ENCODE measurements at places on chromosomes 11 and 22. TPM values are rescaled to one million over a fixed set of nuclear protein-coding genes. Genes with fewer than 3 reads are reported as not detected.

DNA sequence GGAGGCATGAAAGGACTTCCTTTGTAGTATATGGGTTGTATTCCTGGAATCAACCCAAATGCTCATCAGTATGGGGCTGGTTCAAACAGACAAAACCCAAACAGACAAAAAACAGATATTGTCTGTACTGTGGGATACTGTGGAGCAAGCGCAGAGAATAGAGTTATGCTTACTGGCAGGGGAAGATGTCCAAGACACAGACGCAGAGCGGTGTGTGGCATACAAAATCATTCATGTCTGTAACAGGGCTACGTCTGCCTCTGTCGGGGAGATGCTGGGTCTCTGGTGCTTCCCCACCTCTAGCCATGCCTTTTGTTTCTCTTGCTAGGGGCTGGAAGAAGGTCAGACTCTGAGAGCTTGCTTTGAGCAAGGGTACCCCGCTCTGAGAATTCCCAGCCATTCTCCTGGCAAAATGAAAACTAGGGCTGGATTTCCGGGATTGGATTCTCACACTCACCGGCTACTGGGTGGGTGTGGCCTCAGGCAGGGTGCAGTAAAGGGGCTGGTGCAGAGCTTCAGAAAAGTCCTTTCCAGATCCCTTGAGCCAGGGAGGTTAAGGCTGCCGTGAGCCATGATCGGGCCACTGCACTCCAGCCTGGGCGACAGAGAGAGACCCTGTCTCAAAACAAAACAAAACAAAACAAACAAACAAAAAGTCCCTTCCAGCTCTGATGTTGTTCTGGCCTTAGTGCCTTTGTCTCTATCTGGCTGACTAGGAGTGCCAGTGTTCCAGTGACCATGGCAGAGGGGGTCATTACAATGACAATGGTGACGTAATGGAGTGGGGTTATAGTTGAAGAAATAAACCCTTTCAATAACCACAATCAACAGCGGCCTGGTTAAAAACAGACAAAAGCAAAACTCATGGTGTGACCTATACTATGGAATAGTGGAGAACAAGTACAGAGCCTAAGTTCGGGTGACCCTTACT lies 2.9 kb upstream of the ABCC8 start:
- no peak for DNase-seq
- no peak overlapping the region for H3K4me3 ChIP-seq
- H3K4me1 ChIP-seq: no peaks in the 10 kb centered on the region
- peaks cover 38% of the 10 kb centered on the region for H3K27me3 ChIP-seq
- H3K27ac ChIP-seq: no peak overlapping the region

DNA sequence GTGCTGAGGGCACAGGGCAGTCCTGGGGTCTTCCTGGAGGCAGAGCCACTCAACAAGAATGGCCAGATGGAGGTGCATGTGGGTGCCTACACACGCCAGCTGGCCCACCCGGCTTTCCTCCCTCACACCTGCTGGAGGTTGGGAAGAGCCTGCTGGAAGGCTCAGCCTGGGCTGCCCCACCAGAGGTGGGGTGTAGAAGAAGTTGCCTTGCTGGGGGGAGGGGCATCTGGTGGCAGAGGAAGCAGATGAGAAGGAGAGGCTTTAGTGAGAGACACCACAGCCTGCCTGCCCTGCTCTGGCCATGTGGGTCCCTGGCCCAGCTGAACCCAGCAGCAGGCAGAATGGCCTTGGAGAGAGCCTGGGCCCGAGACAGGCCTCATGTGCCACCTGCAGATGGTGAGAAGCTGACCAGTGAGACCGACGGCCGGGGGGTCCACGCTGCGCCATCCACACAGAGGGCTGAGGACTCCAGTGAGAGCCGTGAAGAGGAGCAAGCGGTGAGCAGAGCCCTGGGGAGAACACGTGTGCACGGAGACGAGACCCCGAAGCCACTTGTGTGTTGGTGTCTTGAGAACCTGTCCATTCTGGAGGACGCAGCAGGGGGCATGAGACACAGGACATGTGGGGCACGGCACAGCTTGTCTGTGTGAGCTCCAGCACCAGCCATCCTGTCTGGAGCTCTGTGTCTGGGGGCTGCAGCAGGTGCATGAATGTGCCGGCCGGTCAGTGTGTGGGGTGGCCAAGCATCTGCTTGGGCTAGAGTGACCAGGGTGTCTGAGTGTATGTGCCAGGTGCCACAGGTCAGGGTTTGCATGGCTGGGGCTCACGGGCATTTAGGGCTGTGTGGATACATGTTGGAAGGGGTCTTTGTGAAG lies 2.7 kb downstream of the B4GALNT4 start:
- H3K4me1 ChIP-seq: peaks cover 6% of the 10 kb centered on the region
- H3K27ac ChIP-seq: no peak overlapping the region
- no peak overlapping the region for H3K4me3 ChIP-seq
- H3K36me3 ChIP-seq: no peaks in the 10 kb centered on the region
- no peak for DNase-seq

DNA sequence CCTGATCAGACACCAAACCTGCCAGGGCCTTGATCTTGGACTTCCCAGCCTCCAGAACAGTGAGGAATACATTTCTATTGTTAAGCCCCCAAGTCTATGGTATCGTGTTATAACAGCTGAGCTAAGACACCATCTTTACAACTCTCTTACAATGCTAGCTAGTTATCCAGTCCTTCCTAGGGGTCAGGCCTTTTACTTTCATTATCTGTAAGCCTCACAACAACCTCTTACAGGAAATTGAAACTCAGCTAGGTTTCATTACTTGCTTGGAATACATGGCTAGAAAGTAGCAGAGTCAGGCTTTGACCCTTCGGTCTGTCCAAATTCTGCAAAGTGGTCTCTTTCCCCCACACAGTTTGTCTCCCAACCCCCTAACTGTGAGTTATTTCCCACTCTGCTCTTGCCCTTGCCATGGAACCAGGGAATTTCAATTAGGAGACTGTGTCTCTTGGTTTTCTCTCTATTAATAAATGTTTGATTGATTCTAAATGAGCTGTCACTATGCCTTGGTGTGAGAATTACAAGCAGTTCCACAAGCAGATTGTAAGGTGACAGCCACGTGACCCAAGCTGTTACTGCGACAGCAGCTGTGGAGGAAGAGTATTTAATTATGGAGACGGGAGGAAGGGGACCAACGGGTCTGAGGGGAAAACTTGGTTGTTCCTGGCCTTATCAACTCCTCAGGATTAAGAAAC lies 38.4 kb upstream of the CLMP start:
- H3K27me3 ChIP-seq: no peaks in the 10 kb centered on the region
- no peaks in the 10 kb centered on the region for H3K4me1 ChIP-seq
- H3K27ac ChIP-seq: no peak overlapping the region
- no peak overlapping the region for H3K4me3 ChIP-seq
- DNase-seq: no peak
- no peaks in the 10 kb centered on the region for H3K36me3 ChIP-seq

DNA sequence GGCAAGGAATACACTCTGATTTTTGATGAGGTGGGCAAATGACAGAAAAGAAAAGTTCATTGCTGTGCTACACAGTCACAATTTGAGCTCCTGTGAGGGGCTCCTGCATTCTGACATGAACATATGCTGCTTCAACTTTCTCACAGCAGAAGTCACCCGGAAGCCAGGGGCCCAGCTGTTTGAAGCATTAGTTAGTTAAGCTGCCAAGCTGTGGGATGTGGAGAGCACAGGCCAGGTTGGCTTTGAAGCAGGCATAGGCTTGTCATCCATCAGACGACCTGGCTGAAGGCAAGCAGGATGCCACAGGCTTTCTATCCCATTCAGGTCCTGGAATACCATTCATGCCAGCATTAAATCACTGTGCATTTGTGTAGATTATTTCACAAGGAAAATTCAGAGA lies 63.1 kb downstream of the MTNR1B start:
- H3K27me3 ChIP-seq: no peaks in the 10 kb centered on the region
- H3K4me1 ChIP-seq: no peaks in the 10 kb centered on the region
- no peaks in the 10 kb centered on the region for H3K36me3 ChIP-seq
- DNase-seq: no peak
- no peak overlapping the region for H3K27ac ChIP-seq

- DNase-seq: no peak
- H3K27me3 ChIP-seq: no peaks in the 10 kb centered on the region
- no peaks in the 10 kb centered on the region for H3K36me3 ChIP-seq
- H3K4me3 ChIP-seq: no peak overlapping the region
- no peak overlapping the region for H3K27ac ChIP-seq
- no peaks in the 10 kb centered on the region for H3K4me1 ChIP-seq
Observed at GRCh38 chr11:23320131-23320530, 459.9 kb upstream of the CCDC179 start.

- peaks cover 49% of the 10 kb centered on the region for H3K4me1 ChIP-seq
- no peaks in the 10 kb centered on the region for H3K27me3 ChIP-seq
- peaks cover 15% of the 10 kb centered on the region for H3K36me3 ChIP-seq
- peak overlapping the region; percentile 92 for H3K27ac ChIP-seq
Observed at GRCh38 chr22:37749226-37749625, 52.4 kb downstream of the TRIOBP start.

DNA sequence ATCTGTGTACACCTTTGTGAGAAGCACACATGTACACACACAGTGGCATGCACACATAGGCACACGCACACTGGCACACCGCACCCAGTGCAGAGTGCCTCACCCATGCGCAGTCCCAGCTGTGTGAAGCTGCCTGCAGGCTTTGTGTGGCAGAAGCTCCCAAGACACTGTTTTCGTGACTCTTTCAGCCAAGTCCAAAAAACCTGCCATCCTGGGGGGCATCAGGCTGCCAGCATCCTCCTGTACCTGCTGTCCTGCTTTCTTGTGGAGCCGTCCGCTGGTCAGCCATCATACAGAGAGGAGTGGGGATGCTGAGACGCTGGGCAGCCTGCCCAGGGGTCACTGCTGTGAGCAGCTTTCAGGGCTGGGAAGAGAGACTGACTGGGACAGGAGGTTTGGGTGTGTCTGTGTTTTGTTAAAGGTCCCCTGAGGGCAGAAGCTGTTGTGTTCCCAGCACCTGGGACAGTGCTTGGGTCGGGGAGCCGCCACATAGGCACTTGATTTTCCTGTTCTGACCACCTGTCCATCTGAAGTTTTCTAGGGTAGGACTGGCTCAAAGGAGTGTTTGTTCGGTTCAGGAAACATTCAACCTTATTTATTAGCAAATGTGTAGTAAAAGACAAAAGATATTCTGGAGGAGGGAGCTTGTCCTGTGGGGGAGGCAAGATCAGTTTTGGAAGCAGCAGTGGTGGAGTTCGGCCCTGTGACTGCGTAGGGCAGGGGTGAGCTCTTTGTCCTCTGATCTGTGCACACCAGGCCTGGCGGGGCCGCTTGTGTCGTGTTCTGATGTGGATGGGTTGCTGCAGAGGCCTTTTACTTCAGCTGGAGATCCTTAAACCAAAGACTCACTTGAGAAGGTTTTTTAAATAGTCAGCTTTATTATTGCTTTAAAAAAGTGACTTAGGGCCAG lies 29.7 kb downstream of the AP2A2 start:
- peaks cover 23% of the 10 kb centered on the region for H3K36me3 ChIP-seq
- H3K4me3 ChIP-seq: no peak overlapping the region

DNA sequence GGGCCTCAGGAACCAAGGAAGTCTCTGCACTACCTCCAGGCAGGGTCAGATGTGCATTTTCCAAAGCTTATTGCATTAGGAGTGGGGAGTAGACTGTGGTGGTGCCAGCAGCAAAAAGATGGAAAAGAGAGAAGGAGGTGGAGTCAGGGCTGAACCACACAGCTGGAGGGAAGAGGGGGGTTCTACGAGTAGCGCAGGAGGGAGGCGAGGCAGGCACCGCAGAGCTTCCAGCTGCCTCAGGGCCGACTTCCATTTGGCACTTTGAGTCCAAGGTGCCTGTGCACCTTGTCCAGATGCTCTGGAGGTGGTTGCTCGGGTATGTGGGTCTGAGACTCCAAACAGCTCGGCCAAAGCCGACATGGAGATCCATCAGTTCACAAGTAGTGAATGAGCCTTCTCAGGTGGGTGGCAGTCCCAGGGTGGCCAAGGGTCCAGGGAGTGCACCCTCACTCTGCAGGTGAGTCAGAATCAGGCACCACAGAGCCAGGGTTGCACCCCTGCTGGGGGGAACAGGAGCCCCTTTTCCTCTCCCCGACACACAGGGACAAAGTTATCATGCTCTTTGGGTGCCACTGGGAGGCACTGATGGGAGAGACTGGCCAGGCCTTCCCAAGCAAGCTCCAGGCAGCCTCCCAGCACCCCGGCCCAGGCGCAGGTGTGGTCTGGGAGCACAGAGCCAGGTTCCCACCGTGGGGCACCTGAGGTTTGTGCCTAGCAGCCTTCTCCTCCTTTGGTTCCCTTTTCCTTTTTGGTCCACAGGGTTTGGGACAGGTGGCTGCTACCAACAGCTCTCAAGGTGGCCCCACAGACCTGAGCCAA lies 30.2 kb downstream of the GGT5 start:
- H3K4me1 ChIP-seq: peaks cover 3% of the 10 kb centered on the region
- H3K27ac ChIP-seq: no peak overlapping the region
- no peak overlapping the region for H3K4me3 ChIP-seq
- DNase-seq: no peak

GRCh38 chr11:90113541-90113940 lies 20.9 kb upstream of the NAALAD2 start:
- H3K4me1 ChIP-seq: no peaks in the 10 kb centered on the region
- H3K27ac ChIP-seq: no peak overlapping the region
- DNase-seq: no peak
- no peaks in the 10 kb centered on the region for H3K27me3 ChIP-seq

DNA sequence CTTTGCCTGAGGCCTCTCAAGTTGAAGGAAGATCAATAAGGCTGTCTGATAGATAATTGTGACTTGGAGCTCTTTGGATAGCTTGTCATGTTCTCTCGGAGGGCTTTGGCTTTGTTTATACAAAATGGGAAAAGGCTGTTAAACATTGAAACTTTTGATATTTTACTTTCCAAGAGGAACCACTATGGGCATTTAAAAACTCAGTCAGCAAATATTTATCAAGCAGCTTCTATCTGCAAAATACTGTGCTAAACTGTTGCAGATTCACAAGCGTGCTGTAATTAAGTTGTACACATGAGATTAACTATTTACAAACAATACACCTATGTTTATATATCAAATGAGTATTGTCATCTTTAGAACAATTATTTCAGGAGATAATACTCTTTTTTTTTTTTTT lies 34.5 kb upstream of the SORL1 start:
- H3K27ac ChIP-seq: peak overlapping the region; percentile 84
- DNase-seq: no peak
- H3K27me3 ChIP-seq: no peaks in the 10 kb centered on the region
- no peaks in the 10 kb centered on the region for H3K36me3 ChIP-seq

TMPRSS6 gene
- polyA plus RNA-seq: 0.51 TPM

BEST1 gene
- polyA plus RNA-seq: 5.3 TPM

NOL12 gene
- polyA plus RNA-seq: 23.7 TPM

GDPD4 gene
- polyA plus RNA-seq: 0.51 TPM

NRXN2 gene
- 11.0 TPM for polyA plus RNA-seq
